ENCODE measurements at places on chromosomes 12 and 14.

DNA sequence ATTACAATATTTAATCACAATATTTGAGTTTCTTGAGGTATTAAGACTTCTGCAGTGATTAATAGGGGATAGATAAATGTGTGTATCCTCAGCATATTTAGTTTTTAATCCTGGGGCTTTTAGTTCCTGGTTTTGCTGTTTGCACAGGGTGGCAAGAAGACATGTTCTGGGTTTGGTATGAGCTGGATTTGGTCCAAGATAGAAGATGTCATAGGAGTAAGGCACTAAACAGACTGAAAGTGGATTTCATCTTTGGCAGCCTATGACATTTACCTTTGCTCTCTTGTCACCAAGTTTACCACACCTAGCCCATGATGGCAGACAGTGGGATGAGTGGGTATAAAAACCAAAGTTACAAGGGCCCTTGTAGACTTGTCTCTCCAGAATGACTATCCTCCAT, 168.2 kb downstream of the LRRK2 start:
- no peak for DNase-seq

GRCh38 chr14:74630881-74631690, 19.0 kb upstream of the LTBP2 start:
- no peak for DNase-seq

GRCh38 chr14:79576424-79576823, 634.9 kb downstream of the DIO2 start:
- DNase-seq = no peak

DNA sequence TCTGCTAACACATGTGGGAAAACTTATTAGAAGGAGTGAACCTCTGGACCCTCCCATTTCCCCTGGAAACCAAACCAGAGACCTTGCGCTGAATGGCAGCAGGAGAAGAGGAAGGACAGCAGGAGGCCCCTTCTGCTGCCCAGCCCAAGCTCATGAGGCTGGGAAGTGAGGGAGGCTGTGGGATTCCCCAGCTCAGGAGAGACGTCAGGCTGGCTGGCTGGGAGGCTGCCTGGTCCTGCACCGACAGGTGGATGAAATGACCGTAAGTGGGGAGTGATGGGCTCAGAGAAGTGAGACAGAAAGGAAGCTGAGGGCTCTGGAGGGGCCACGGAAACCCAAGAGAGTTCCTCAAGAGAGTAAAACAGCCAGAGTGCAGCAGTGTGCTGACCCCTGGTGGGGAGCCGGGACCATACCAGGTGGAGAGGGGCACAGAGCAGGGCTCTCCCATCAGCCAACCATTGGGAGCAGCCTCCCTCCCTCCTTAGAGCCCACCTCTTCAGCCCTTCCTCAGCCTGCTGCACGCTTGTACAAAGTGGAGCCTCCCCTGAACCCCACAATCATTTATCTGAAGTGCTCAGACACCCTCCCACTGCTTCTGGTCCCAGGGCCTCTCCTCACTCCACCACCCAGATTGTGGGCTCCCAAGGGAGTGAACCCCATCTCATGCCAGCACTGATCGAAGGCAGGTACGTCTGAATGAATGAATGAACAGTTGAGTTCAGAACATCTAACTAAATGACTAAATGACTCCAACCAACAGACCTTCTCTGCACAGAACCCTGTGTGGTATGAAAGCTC, 14.0 kb downstream of the TAMALIN start:
- DNase-seq = peak; percentile 74

GRCh38 chr14:25699981-25700380, 650.0 kb upstream of the STXBP6 start:
- DNase-seq = no peak

GRCh38 chr12:93802698-93803423, 125.7 kb downstream of the CRADD start:
- no peak for DNase-seq

DNA sequence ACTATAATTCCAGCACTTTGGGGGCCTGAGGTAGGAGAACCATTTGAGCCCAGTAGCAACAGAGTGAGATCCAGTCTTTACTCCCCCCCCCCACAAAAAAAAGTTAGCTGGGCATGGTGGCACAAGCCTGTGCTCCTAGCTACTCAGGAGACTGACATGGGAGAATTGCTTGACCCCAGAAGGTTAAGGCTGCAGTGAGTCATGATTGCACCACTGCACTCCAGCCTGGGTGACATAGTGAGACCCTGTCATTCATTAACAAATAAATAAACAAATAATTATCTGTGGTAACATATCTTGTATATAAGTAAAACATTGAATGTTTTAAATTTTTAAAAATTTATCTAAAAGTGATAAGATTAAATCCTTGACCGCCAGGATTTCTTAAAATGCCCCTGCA, 4.8 kb downstream of the ENTPD5 start:
- DNase-seq = no peak

DNA sequence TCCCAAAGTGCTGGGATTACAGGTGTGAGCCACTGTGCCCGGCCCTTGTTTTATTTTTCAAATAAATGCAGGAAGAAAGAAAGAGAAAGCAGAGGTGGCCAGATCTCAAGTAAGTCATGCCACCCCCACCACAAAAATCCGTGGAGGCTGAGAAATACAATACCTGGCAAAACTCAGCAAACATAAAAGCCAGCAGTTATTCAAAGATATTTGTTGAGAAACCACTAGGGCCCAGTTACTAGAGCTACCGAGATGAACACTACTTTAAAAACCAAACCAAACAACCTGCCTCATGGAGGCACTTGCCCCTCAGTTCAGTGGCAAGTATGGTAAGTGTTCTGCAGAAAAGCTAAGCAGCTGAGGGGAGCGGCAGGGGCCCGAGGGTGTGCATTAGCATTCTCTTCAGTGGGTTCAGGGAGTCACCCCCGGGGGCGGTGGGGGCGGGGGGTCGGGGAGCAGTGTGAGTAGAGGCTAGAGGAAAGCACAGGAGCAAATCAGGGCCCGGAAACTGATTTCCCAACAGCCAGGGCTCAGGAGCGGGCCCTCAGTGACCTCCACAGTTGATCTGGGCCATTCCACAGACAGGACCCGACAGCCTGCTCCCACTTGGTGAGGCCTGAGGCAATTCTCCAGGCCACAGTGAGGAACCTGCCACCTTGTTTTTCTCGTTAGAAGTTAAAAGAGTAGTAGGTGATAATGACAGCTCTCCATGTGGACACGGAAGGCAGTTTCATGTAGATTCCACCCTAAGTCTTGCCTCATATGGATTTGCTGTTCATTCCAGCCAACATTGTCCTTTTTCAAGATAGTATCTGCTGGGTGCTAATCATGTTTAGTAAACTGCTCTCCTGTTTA, 8.6 kb downstream of the EVL start:
- no peak for DNase-seq

DNA sequence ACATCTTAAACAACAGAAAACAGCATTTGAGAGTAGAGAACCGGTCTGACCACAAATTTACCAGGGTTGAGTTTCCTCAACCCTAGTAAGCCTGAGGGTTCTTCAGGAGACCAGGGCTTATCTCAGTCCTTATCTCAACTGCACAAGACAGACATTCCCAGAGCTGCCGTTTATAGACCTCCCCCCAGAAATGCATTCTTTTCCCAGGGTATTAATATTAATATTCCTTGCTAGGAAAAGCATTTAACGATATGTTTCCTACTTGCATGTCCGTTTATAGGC, 12.3 kb downstream of the TMEM117 start:
- no peak for DNase-seq

DNA sequence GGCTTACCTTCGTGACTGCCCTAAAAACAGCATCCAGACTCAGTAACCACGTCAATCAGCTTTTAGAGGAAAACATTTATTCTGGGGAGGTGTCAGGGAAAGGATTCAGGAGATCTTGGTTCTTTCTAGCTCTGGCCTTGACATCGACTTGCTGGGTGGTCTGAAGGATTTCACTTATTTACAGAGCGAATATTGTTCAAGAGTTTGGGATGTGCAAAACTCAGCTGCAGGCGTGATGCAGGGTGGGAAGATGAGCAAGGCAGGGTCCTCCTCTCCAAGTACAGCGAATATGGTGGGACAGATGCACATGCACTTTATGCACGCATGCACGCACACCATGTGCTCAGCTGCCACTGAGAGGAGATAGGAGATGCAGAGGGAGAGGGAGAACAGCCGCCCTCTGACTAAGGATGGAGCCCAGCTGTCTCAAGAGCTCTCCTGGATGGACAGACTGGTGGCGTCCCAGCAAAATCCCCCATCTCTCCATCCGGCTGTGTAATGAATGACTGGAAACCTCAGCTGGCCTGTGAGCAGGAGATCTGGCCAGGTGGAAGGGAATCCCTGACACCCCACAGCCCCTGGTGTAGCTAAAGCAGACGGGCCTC, 24.4 kb upstream of the BDKRB1 start:
- DNase-seq = no peak

Measured in NCI-H1436 (cell line).